Endothelial cell of coronary artery (primary cell): ENCODE measurements at places on chromosomes 13 and 19. TPM values are rescaled to one million over a fixed set of nuclear protein-coding genes. Genes with fewer than 3 reads are reported as not detected.

Gene OR7D2
- not detected in 2 replicates for total RNA-seq

Gene RUBCNL
- not detected in 2 replicates for total RNA-seq

Gene SMIM17
- 0.09 and 0.28 TPM in 2 replicates for total RNA-seq

Gene TMC4
- total RNA-seq, result not detected in 2 replicates

Gene SAFB2
- total RNA-seq, result 31.3 and 42.9 TPM in 2 replicates
